ENCODE measurements at places on chromosomes 16 and 17.

DNA sequence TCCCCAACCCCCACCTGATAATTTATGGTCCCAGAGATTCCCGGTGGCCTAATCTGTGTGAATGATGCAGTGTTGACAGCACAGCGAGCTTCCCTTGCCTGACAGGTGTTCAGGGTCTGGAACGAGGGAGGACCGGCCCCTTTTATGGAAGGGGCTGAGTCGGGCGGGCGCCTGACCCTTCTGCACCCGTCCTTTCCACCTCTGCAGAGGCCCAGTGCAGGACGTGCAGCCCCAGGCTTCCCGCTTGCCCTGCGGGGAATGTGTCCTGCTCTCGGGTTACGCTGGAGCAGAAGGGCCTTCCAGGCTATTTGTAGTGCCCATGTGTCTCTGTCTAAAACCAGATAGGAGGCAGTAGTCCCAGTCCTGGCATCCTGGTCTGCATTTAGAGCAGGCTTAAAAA, 16.2 kb downstream of the SMTNL2 start:
- H3K36me3 ChIP-seq = no peaks in the 10 kb centered on the region
- no peak overlapping the region for H3K27ac ChIP-seq
- peaks cover 3% of the 10 kb centered on the region for H3K27me3 ChIP-seq
- H3K4me1 ChIP-seq = no peaks in the 10 kb centered on the region
- no peak overlapping the region for H3K4me3 ChIP-seq

GRCh38 chr17:4544135-4544950, 10.8 kb downstream of the MYBBP1A start:
- H3K36me3 ChIP-seq = peaks cover 92% of the 10 kb centered on the region
- no peak overlapping the region for H3K27ac ChIP-seq
- no peak overlapping the region for H3K4me3 ChIP-seq
- no peaks in the 10 kb centered on the region for H3K27me3 ChIP-seq
- H3K4me1 ChIP-seq = no peaks in the 10 kb centered on the region

GRCh38 chr17:74141612-74142011, 61.9 kb upstream of the RPL38 start:
- no peaks in the 10 kb centered on the region for H3K36me3 ChIP-seq
- H3K4me1 ChIP-seq = no peaks in the 10 kb centered on the region
- H3K27me3 ChIP-seq = no peaks in the 10 kb centered on the region
- no peak overlapping the region for H3K27ac ChIP-seq
- H3K4me3 ChIP-seq = no peak overlapping the region
- no peak for DNase-seq

DNA sequence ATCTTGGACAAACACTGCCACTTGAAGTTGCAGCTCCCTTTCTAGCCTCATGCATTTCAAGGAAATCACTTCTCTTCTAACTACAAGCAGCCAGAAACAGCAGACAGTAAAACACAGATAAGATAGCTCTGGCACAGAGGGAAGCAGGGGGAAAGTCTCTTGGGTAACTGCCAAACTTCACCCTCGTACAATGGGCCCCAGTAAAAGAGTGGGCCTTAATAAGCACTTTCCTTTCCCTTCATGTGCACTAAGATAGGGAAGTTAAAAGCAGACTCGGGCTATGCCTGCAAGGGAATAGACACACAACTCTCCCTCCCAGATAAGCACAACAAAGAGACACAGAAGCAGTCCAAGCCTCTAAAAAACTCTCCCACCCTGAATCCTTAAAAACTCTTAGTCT, 4.2 kb upstream of the KRTAP4-5 start:
- H3K27me3 ChIP-seq = no peaks in the 10 kb centered on the region
- H3K4me3 ChIP-seq = no peak overlapping the region
- DNase-seq = no peak
- H3K27ac ChIP-seq = no peak overlapping the region
- no peaks in the 10 kb centered on the region for H3K36me3 ChIP-seq

GRCh38 chr16:57988929-57989328, 11.5 kb downstream of the ZNF319 start:
- peaks cover 21% of the 10 kb centered on the region for H3K4me1 ChIP-seq
- H3K36me3 ChIP-seq = peaks cover 5% of the 10 kb centered on the region
- H3K27me3 ChIP-seq = no peaks in the 10 kb centered on the region
- H3K27ac ChIP-seq = no peak overlapping the region

DNA sequence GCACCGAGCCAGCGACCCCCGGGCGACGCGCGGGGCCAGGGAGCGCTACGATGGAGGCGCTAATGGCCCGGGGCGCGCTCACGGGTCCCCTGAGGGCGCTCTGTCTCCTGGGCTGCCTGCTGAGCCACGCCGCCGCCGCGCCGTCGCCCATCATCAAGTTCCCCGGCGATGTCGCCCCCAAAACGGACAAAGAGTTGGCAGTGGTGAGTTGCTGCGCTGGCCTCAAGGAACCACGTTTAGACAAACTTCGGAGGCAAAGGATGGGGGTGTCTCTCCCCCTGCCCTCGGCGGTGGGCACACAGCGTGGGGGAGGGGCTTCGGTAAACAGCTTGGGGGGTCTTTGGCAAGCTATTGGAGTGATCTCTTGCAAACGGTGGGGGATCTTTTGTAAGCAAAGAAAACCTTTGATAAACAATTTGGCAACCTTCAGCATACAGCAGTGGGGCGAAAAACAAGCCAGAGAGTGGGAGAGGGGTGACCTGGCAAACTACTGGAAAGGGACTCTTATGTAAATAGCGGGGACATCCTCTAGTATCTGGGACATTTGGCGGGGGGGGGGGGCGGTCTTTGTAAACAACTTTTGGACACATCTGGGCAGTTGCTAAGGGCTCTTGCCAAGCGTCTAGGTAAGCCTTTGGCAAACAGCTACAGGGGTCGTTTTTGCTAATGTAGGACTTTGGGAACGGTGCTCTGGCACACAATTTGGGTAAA, 587 bp downstream of the MMP2 start:
- no peaks in the 10 kb centered on the region for H3K36me3 ChIP-seq
- no peak overlapping the region for H3K4me3 ChIP-seq

DNA sequence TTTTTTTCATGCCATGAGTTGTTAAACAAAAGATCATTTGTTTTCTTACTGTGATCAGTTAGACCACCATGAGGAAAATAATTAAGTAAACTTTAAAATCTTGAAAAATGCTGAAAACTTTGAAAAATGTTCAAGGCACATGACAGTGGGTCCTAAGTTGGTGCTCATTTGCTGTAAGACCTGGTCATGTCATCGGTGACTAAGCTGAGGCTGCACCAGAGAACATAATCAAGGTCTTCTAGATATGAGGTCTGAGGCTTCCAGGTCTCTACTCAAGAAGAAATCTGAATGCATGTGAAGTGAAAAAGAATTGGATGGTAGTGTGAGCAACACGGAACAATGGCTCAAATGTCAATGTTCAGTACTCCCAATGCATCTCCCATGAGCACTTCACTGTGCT, 87.6 kb downstream of the CFDP1 start:
- no peak overlapping the region for H3K4me3 ChIP-seq
- no peak for DNase-seq
- no peaks in the 10 kb centered on the region for H3K4me1 ChIP-seq
- no peaks in the 10 kb centered on the region for H3K27me3 ChIP-seq
- H3K36me3 ChIP-seq = no peaks in the 10 kb centered on the region
- H3K27ac ChIP-seq = no peak overlapping the region

DNA sequence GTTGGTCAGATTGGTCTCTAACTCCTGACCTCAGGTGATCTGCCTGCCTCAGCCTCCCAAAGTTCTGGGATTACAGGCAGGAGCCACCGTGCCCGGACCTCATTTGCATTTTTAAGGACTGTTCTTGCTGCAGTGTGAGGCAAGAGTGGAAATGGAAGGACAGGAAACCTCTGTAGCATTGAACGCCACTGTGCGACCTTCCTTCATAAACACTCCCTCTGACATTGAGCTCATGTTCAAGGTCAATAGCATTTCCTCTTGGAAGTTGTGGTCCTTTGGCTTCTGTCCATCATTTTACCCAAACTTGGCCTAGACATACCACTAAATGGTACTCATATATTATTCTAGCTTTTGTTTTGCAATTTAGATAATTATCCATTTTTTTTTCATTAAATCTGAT, 32.8 kb upstream of the ABCA8 start:
- H3K27me3 ChIP-seq = no peaks in the 10 kb centered on the region
- H3K27ac ChIP-seq = no peak overlapping the region
- H3K4me3 ChIP-seq = no peak overlapping the region
- no peaks in the 10 kb centered on the region for H3K36me3 ChIP-seq
- no peak for DNase-seq

DNA sequence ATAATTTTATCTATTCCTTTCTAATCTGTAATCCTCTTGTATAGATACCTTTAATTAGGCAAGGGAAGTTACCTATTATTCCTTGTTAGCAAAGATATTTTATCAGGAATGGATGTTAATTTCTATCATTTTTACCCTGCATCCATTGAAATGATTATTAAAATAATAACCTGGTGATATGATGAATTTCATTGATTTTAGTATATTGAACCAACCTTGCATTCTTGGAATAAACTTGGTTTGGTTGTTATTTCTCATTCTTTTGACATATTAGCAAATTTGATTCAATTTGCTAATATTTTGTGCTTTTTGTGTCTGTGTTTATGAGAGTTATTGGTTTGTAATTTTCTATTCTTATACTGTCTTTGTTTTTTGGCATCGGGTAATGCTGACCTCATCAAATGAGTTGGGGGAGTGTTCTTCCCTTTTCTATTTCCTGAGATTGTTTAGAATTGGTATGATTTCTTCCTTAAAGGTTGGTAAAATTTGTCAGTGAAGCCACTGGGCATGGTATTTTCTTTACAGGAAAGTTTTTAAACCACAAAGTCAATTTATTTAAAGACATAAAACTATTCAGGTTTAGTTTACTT, 250.4 kb upstream of the PMFBP1 start:
- no peak for DNase-seq
- H3K36me3 ChIP-seq = no peaks in the 10 kb centered on the region
- no peak overlapping the region for H3K4me3 ChIP-seq

DNA sequence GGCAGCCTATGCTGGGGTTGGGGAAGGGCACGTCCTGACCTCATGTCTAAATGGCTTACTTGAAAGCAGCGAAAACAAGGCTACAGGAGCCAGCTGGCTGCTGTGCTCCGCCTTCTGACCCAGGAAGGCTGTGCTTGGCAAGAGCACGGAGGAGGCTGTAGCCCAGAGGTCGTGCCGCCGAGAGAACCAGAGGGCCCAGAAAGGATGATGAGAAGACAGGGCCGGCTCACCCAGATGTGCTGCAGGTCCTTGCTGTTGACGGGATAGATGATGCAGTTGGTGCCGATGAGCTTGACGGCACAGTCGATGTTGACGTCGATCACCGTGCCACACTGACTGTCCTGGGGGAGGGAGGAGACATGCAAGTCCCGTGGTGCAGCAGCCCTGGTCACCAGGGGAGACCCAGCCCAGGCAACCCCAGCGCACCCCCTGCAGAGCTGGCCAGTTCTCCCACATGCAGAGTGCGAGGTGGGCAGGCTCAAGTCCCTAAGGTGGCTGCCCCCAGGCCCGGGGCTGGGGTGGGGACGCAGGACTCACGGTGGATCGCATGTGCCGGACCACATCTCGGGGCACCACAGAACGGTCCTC, 20.7 kb downstream of the SPHK1 start:
- H3K27me3 ChIP-seq = no peaks in the 10 kb centered on the region
- peaks cover 39% of the 10 kb centered on the region for H3K36me3 ChIP-seq
- no peak overlapping the region for H3K27ac ChIP-seq
- H3K4me3 ChIP-seq = no peak overlapping the region

- H3K4me3 ChIP-seq = no peak overlapping the region
- no peaks in the 10 kb centered on the region for H3K36me3 ChIP-seq
- DNase-seq = no peak
- H3K27me3 ChIP-seq = no peaks in the 10 kb centered on the region
- H3K4me1 ChIP-seq = no peaks in the 10 kb centered on the region
Measured at GRCh38 chr16:87515475-87516330, 22.9 kb upstream of the ZCCHC14 start.

DNA sequence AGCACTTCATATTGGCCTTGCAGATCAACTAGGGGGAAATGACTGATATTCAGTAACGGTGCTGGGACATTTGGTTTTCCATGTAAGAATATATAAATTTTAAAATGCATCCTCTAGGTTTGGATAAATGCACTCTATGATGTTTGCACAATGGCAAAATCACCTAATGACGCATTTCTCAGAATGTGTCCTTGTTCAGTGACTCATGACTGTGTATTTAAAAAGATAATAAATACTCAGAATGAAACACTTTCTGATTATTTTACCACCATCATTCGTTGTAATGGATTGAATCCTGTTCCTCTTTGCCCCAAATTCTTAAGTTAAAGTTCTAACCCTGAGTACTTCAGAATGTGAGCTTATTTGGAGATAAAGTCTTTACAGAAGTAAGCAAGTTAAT, 17.2 kb upstream of the ADGRG1 start:
- no peak overlapping the region for H3K27ac ChIP-seq
- no peak for DNase-seq
- H3K36me3 ChIP-seq = no peaks in the 10 kb centered on the region
- H3K27me3 ChIP-seq = no peaks in the 10 kb centered on the region

- H3K27me3 ChIP-seq = no peaks in the 10 kb centered on the region
- no peaks in the 10 kb centered on the region for H3K4me1 ChIP-seq
- H3K27ac ChIP-seq = no peak overlapping the region
- H3K4me3 ChIP-seq = no peak overlapping the region
- no peak for DNase-seq
Measured at GRCh38 chr16:85424260-85425073, 188.7 kb upstream of the GSE1 start.

DNA sequence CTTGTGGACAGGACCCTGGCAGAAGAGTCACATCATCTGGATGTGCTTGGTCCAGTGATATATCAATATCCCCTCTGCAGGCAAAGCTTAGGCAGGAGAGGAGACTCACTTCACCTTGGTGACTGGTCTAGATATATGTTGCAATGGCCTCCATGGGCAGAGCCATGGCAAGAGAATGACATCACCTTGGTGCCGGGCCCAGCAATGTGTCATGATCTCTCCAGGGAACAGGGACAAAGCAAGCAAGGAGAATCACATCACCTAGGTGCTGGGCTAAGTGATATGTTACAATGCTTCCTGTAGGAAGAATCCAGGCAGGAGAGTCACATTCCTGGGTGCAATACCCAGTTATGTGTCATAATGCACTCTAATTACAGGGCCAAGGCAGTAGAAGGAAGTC, 2106.2 kb downstream of the TP53TG3F start:
- H3K27ac ChIP-seq = no peak overlapping the region

- H3K27me3 ChIP-seq = peaks cover 3% of the 10 kb centered on the region
- H3K27ac ChIP-seq = no peak overlapping the region
Measured at GRCh38 chr17:35978346-35978745, 3.0 kb downstream of the CCL16 start.

GRCh38 chr16:88303890-88304819, 78.6 kb upstream of the ZNF469 start:
- no peak overlapping the region for H3K4me3 ChIP-seq
- H3K27me3 ChIP-seq = no peaks in the 10 kb centered on the region
- H3K4me1 ChIP-seq = no peaks in the 10 kb centered on the region
- no peaks in the 10 kb centered on the region for H3K36me3 ChIP-seq

- H3K4me1 ChIP-seq = peaks cover 13% of the 10 kb centered on the region
- peak within 1 kb of the TSS; percentile 51 for H3K4me3 ChIP-seq
- H3K27me3 ChIP-seq = peaks cover 15% of the 10 kb centered on the region
- DNase-seq = no peak
- H3K27ac ChIP-seq = no peak within 1 kb of the TSS
Measured at GRCh38 chr16:30010844-30011713, at the start of gene DOC2A. TSS of gene DOC2A (minus strand) at chr16:30011027. CDS start at chr16:30010222, 805 bp downstream.
